ENCODE measurements at places on chromosomes 1 and 21.

- no peak for DNase-seq
Measured at GRCh38 chr21:37364722-37365121, 1.9 kb upstream of the DYRK1A start.

DNA sequence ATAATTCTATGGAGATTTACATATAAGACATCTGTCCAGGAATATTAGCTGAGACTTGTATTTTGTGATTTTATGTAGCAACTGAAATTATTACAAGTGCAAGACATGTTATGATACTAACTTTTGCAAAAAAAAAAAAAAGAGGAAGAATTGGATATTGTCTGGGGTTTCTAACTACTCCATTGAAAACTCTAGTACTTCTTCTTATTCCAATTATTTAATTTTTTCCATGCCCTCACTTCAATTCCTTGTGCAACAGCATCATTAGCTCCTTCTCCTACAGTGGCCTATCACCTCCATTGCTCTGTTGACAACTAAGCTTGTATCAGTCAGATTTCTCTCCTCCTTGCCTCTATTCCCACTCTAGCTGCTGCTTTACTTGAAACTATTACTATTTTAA, 126.6 kb downstream of the PTPRC start:
- DNase-seq, result no peak

DNA sequence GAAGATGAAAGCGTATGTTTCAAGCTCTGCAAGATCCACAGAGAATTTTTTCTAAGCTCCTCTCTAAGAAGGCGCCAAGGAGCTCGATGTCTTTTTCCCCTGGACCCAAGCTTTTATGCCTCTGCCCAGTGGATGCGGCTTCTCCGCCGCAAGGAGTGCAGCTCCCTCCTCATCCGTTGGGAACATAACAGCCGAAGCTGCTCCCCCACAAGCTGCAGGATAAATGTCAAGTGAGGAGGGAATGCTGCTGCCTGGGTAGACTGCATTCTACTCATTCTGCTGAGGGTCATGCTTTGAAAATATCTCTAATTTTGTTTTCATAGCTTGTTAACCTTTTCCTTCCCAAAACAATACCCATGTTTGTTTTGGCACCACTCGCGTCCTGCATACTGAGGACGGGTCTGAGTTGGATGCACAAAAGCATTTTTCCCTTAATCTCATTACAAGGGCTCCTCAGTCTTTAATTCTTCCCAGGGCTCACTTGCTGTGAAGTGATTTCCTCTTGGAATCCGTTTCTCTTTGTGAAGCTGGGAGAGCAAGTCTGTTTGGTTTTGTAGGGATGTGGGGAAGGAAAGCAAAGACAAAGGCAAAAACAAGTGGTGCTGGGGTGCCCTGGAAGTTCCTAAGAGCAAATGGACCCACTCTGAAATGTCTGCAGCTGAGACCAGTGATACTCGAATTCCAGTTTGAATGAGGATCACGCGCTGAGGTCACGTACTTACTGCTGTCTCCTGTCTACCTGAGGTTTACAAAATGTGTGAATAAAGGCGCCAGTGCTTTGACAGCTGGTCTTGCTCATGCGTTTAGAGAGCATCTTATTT, 134.0 kb upstream of the IRF2BP2 start:
- DNase-seq, result no peak

- no peak for DNase-seq
Measured at GRCh38 chr1:47781171-47781959, 215.8 kb downstream of the TRABD2B start.

DNA sequence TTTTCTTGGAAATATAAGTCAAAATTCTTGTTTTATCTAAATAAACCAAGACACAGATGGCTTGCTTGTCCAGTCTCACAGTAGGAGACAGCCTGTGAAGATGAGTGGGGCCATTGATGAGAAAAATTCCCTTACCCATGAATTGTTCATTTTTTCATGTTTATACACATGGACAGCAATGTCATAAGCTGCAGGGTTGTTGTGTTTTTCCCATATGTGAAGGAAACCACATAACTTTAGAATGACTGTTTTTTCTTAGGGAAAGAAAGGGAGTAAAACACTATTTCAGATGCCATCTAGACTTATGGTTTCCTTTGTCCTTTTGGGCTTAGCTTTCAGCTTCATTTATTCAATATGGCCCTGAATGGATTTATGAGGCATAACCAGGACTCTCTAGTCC, 622.5 kb upstream of the NR5A2 start:
- DNase-seq, result no peak

- DNase-seq, result no peak
Measured at GRCh38 chr1:62294261-62294660, 25.0 kb downstream of the KANK4 start.
